Glomerular endothelial cell (primary cell): ENCODE measurements at places on chromosomes 12 and 14. TPM values are rescaled to one million over a fixed set of nuclear protein-coding genes. Genes with fewer than 3 reads are reported as not detected.

TBPL2 gene
- total RNA-seq = not detected in 2 replicates

GRCh38 chr14:58876608-58877007, 238.8 kb downstream of the DACT1 start:
- DNase-seq = no peak

DNA sequence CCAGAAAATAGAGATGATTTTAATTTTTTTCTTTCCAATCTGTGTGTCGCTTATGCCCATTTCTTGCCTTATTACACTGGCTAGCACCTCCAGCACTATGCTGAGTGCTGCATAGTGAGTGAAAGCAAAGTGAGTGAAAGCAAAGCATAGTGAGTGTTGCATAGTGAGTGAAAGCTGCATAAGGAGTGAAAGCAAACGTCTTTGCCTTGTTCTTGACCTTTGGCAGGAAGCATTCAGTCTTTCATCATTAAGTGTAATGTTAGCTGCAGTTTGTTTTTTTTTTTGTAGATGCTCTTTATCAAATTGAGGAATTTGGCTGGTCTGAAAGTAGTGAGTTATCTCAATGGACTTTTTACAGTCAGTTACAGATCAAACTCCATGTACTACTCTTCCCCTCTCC, 6.9 kb upstream of the CORO1C start:
- no peak for DNase-seq

DNA sequence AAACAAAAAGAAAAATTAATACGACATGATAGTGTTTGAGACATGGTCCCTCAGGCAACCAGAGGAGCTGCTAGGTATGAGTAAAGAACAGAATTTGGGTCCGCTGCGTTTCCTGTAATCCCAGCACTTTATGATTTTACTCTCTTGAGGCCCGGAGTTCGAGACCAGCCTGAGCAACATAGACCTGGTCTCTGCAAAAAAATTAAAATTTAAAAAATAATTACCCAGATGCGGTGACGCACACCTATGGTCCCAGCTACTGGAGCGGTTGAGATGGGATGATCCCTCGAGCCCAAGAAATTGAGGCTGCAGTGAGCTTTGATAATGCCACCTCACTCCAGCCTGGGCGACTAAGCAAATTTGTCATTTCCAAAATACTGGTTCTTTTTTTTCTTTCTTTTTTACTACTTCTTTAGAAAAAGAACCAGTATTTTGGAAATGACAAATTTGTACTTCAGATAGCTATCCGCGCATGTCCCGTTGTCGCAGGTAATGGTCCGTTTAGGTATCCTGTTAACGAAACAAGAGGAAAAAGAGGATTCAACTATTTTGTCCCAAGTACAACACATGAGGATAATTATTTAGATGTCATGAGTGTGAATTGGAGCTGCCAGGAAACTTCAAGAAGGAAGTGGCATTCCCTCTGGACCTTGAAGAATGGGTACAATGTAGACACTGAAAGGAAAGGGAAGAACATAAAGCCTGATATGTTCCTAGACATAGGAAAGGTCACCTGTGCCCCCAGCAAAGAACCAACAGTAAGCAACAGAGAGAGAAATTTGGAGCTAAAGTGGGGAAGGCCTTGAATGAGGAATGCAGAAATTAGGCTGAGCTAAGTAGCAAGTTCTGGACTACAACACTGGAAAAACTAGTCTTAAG, 1.2 kb upstream of the HECTD1 start:
- no peak for DNase-seq

DNA sequence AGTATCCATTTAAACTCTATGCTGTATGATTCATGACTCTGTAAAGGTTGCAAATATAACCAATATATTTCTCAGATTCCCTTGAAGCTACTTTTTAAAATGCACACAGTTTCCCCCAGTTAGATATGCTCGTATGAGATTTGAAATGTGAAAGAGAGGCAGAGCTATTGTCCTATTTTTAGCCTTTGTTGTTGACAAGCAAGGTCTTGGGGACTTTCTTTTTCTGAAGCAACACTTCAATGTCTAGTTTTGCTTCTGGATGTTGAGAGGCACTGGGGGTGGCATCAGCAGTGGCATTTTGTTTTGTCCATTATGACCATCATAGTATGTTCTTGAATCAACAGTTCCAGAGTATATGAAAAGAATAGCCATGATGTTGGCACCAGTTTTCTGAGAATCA, 63.4 kb downstream of the ASCL1 start:
- DNase-seq = no peak

GRCh38 chr12:103731539-103731938, 109.5 kb downstream of the NT5DC3 start:
- no peak for DNase-seq
